ENCODE measurements at places on chromosomes 16 and 17.

DNA sequence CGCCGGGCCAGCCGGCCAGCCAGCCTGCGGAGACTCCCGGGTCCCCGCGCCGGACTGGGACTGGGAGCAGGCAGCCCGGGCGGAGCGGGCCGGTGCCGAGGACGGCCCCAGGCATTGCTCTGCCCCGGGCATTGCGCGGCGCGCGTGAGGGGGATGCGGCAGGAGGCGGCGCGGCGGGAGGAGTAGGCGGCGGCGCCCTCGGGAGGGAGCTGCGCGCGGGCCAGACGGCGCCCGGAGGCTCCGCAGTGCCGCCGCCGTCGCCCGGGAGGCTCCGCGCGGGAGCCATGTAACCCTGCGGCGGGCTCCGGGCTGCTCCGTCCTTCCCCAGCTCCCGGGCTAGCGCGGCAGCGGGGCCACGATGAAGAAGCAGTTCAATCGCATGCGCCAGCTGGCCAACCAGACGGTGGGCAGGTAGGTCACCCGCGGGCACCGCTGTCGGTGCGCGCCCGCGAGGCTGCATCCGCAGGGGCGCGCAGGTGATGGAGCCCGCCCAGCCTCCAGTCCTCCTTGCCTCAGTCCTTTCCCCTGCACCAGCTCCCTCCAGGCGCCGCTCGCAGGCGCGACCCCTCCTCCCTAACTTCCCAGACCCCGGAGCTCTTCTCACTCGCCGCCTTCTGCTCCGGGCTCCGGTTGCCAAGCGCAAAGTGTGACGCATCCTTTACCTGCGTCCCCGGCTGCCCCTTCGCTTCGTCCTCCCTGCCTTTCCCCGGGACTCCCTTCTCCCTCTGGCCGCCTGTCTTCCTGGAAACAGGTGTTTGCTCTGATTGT is at the start of gene ARHGAP44:
Gene ARHGAP44, plus strand, starts transcription at position 18 of the 768 bp plus-strand sequence. Its CDS starts 341 bp downstream, at position 359.
- peak; percentile 67 for DNase-seq

DNA sequence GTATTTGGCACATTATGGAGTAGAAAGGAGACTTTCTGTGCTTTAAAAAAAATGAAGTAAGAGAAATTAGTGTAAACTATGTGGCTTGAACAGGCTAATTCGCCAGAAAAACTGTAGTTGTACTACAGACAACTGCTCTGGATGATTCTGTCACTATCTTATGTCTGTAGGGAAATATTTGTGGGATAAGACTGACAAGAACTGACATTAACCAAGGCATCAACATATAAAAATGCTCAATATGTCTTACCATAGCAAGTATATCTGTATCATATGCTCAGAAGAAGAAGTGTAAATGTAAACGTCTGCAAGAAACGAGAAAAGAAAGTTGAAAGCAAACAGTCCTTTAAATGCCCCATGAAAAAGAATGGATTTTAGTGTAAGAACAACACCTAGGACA is 1545.0 kb downstream of the CDH8 start:
- no peak for DNase-seq

DNA sequence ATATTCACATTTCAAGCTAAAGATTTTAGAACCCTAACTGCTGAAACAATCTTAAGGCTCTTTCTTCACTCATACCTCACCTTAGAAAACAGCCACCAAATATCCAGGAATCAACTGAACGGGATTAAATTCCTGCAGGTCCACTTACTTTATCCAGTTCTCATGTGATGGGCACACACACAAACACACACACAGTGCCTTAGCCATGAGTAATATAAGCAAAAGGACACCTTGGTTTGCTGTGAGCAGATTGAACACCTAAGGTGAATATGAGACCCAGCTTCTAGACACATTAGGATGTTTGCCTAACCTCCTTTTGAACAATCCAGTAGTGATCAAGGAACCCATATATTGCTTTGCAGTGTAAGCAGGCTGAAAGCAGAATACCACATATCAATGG is 81.5 kb downstream of the TUBD1 start:
- DNase-seq, result no peak

- DNase-seq, result no peak
Measured at GRCh38 chr17:14886200-14886739, 378.9 kb downstream of the PMP22 start.

GRCh38 chr17:13909901-13910519 is 159.3 kb upstream of the COX10 start:
- DNase-seq, result no peak

DNA sequence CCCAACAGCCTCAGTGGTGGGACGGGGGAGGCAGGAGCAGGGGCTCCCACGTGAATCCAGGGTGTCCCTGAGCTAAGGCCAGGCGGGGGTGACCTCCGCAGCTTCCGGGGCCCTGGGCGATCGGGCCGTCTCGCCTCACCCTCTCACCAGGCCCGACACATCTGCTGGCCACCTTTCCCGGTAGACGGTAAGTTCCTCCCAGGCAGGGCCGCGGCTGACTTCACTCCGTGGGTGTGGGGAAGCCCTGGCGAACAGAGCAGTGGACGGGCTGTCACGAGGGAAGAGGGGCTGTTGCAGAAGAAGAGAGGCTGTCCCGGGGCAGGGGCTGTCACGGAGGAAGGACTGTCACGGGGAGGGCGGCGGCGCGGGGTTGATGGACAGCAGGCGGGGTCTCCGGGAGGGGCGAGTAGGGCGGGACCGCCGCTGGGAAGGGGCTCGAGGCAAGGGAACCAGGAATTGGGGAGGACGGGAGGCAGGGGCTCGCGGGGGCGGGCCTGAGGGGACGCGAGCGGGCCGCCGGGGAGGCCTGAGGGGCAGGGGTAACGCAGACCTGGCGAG is 498 bp downstream of the PKMYT1 start:
- peak; percentile 76 for DNase-seq

DNA sequence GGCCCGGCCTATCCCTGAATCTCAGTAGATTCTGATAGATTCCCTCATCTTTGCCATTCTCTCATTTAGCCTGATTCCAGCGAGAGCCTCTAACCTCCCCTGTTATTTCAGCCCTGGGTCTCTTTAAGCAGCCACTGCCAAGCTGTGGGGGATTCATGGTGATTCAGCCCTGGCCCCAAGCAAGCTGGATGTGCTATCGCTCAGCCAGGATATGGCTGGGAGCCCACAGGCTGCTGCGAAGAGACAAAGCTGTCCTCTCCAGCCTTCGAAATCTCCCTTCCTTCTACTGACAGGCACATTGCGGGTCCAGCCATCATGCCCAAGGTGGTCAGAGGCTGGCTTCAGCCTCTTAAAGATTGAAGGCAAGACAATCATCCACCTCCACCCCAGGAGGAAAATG is 394.1 kb downstream of the SOX9 start:
- no peak for DNase-seq

DNA sequence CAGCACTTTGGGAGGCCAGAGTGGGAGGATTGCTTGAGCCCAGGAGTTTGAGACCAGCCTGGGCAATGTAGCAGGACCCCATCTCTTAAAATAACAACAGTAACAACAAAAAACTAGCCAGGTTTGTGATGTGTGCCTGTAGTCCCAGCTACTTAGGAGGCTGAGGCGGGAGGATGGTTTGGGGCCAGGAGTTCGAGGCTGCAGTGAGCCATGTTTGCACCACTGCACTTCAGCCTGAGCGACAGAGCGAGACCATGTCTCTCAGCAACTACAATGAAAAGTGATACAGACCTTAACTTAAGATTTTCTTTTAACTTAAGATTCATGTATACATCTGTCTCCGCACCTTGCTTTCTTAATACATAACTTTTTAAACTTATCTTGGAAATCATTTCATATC is 17.2 kb downstream of the NKD1 start:
- DNase-seq, result no peak

DNA sequence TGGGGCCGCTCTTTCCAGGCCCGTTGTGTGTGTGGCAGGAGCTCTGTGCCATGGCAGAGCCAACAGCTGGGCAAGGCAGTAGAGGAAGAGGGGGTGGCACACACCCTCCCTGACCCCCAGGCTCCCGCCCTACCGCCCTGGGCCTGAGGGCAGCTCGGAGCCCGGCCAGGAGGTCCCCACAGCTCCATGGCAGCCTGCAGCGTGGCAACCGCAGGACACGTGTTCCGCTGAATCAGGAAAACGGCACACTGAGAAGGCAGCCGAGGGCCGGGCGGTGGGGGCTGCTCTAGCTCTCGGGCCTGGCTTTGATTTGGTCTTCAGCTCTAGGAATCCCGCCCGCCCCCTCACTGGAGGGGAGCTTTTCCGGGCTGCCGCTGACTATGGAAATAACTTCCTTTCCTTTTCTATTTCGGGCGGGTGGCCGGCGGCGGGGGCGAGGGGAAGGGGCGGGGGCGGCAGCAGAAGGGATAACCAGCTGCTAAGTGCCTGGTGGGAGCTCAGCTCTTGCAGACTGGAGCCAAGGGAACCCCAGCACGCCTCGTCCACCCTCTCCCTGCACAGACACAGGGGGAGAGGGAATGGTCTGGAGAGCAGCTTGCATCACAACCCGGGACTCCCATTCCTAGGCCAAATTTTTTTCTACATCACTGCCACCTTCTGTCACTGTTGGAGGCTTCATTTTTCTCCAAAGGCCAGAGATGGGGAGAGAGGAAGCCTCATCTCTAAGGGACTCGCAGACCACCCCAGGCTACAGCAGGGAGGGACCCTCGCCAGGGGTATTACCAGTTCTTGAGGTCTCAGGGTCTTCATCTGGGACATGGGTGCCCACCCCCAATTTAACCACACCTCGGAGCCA is 24.8 kb upstream of the MRPS23 start:
- peak; percentile 68 for DNase-seq

GRCh38 chr17:66281661-66282369 is 20.6 kb upstream of the PRKCA start:
- DNase-seq, result peak; percentile 35

GRCh38 chr16:28880955-28881354 is 2.7 kb downstream of the ATP2A1 start:
- no peak for DNase-seq

- DNase-seq, result peak; percentile 75
Measured at GRCh38 chr16:17369421-17370222, 101.1 kb downstream of the XYLT1 start.

- no peak for DNase-seq
Measured at GRCh38 chr16:47852991-47853390, 302.8 kb downstream of the ABCC12 start.

GRCh38 chr16:57003439-57004386 is 14.4 kb downstream of the NLRC5 start:
- no peak for DNase-seq

DNA sequence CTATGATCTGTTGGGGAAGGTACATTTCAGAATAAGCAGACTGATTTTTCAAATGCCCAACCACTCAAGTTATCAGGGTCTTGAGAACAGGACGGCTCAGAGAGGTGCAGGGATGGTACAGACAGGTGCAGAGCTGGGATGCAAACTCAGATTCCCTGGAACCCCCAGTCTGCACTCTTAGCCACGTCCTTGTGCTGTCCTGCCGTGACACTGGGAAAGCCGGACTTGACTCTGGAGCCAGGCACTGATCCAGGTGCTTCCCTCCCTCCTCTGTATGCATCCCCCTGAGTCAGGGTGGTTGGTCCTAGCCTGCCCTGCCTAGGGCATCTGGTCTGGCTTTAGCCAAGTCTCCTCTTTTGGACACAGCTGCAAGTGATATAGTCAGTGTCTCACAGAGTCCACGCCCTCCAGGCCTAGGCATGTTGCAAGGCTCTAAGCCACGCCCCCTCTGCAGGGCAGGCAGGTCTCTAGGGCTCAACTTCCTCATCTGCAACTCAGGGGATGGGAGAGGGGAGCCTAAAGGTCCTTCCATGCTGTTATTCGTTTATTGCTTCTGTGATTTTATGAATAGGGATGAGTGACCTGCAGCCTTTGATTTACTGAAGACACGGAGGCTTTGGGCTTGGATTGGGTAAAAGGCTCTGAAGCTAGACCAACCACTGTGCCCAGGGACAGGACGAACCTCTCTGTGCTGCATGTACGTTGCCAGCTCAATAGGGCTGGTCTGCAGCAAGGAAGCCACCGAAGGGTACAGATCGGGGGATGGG is 97.3 kb downstream of the SDK2 start:
- no peak for DNase-seq

DNA sequence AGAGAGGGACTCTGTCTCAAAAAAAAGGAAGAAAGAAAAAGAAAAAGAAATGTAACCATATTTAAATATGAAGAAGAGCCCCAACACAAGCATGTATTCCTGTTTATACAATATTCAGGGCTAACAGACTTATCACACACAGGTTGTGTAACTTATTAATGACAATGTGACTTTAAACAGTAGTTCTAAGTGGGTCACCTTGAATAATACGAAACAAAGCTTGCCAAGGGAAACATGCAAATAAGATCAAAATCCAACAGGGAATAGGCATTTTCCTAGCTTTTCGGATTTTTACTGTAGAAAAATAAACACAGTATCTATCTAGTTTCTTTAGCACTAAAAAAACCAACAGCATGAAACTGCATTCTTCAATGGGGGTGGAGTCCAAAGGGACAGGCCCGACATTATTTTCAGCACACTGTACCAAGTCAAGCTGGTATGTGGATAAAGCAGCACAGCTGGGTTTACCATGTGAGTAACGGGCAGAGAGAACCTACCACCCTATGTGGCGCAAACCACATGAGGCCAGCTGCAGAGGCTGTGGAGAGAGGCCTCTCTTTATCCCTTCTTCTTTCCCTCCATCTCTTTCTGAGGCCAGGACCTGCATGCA is 45.3 kb downstream of the TOM1L2 start:
- no peak for DNase-seq

GRCh38 chr16:51408357-51408756 is 257.3 kb upstream of the SALL1 start:
- DNase-seq, result no peak

GRCh38 chr17:30905742-30906100 is 317 bp downstream of the TEFM start:
- peak; percentile 70 for DNase-seq

DNA sequence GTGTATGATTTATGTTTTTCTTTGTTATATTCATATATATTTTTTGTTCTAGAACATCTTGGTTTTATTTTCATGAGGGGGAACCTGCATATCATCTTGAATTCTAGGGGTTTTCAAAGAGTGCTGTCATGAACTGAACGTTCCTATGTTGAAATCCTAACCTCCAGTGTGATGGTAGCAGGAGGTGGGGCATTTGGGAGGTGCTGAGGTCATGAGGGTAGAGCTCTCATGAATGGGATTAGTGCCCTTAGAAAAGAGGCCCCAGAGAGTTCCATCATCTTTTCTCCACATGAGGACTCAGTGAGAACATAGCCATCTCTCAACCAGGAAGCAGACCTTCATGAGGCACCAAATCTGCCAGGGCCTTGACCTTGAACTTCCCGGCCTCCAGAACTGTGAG is 34.6 kb upstream of the CCDC182 start:
- DNase-seq, result no peak

GRCh38 chr16:14502932-14503741 is 126.9 kb downstream of the PARN start:
- no peak for DNase-seq

- peak; percentile 67 for DNase-seq
Measured at GRCh38 chr16:4315186-4316107, at the start of gene GLIS2. Gene GLIS2 (plus strand): TSS chr16:4316067. CDS start chr16:4332281, 16,214 bp downstream.

- no peak for DNase-seq
Measured at GRCh38 chr16:51392521-51393187, 241.6 kb upstream of the SALL1 start.

GRCh38 chr17:70327723-70328122 is 158.4 kb downstream of the KCNJ2 start:
- DNase-seq, result no peak
